ENCODE measurements at places on chromosomes 12 and 14.

- no peak for DNase-seq
These were observed 101.0 kb downstream of the FOXG1 start for GRCh38 chr14:28867571-28867970.

- DNase-seq, result peak; percentile 27
These were observed 34.2 kb downstream of the DAO start for GRCh38 chr12:108914121-108914531.

DNA sequence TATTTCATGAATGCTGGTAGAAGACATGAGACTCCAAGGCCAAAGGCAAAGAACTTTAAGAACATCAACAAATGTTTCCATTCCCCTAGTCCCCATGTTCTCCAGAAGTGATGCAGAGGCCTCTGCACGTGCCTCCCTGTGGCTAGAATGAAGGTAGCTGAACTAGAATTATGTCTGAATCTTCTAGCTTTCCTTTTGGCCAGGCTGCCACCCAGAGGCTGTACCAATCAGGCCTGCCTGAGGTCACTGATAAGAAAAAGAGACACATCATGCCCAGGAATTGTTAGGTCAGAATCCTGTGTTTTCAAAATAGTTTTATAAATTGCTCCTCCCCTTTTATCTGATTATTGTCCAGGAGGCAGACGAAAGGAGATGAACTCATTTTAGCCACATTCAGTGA, 188.0 kb upstream of the SLC16A7 start:
- no peak for DNase-seq

- no peak for DNase-seq
These were observed 31.7 kb downstream of the FUT8 start for GRCh38 chr14:65444230-65444629.

DNA sequence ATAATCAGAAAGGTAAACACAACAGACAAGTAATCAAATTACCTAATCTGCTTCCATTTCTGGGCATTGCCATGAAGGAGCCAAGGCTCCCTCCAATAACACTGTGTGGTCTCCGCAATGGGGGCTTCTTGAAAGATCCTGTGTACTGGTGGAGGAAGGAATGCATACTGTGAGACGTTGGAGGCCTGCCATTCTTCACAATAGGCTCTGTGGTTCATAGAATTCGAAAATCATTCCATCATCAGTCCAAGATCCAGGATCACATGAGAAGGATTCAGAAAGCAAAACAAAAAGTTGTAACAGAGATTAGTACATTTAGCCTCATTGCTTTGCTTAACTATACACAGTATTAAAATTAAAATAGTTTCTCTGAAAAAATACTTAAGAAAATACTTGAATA, 76.3 kb downstream of the CDK17 start:
- DNase-seq, result no peak

GRCh38 chr12:83826112-83826511, 1086.5 kb downstream of the SLC6A15 start:
- no peak for DNase-seq

DNA sequence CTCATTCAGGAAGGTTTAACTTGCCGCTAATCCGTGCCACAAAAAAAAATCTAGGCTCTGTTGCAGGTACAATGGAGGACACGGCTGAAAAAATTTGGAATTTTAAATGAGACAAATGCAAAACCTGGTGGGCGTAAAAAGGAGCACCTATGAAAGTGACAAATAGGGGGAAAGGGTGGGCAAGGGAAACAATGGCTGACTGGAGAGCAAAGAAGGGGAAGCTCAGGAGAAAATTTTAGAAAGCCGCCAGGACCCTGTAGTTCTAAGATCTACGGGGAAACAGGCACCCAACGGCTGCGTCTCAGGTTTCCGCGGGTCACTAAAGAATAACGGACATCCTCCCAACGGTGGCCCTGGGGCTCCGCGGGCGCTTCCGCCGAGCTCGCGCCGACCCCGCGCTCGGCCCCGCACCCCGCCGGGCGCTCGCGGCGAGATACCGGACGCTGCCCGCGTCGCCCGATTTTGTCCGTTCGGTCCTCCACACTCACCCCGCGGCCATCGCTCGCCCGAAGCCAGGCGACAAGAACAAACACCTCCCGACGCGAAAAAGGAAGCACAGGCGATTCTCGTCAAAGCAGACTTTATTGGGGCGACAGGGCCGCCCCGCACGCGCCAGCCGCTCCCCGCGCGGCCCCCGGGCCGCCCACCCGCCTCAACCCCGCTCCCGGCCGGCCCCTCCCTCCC, 1.1 kb upstream of the YY1 start:
- no peak for DNase-seq

GRCh38 chr12:87804386-87804785, 224.8 kb downstream of the C12orf50 start:
- DNase-seq, result no peak

DNA sequence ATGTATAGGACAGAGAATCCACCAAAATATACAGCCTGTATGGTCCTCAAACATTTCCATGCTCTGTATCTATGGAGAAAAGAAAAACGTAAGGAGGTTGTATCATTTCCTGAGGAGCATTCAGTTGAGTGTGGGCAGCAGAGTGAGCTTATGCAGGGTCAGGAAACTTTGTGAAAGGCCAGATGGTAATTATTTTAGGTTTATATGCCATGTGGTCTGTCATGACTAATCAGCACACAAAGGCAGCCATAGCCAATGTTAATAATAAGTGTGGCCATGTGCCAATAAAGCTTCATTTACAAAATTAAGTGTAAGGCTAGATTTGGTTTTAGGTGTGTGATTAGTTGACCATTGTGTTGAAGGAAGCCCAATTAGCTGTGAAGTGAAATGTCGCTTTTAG, 33.2 kb upstream of the A2M start:
- no peak for DNase-seq
